ENCODE measurements at places on chromosomes 12 and 14.

DNA sequence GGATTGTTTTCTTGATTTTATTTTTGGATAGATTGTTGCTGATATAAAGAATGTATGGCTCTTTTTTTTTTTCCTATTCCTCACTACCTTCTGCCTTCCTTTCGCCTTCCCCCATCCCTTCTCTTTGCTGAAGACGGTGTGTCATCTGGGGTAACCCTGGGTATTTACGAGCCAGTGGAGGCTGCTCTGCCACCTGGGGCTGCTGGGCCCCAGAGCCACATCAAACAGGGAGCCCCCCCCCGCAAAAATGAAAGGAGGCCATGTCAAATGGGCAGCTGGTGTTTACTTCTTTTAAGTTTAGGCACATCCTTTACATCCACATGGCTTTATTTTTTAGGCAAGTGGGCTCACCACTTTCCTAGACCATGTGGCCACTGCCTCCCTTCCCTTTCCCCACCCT, 25.4 kb downstream of the CHST11 start:
- no peak for DNase-seq

GRCh38 chr14:105467249-105467941, 7.2 kb upstream of the CRIP2 start:
- no peak for DNase-seq

- DNase-seq: no peak
These were observed 4.6 kb downstream of the ZNF384 start for GRCh38 chr12:6684609-6685008.

- no peak for DNase-seq
These were observed at the start of gene DTX3 for GRCh38 chr12:57604454-57604991. DTX3 (plus strand) TSS chr12:57604824; CDS start chr12:57606518, 1,694 bp downstream.

- no peak for DNase-seq
These were observed 19.1 kb downstream of the SIX4 start for GRCh38 chr14:60705100-60705499.

DNA sequence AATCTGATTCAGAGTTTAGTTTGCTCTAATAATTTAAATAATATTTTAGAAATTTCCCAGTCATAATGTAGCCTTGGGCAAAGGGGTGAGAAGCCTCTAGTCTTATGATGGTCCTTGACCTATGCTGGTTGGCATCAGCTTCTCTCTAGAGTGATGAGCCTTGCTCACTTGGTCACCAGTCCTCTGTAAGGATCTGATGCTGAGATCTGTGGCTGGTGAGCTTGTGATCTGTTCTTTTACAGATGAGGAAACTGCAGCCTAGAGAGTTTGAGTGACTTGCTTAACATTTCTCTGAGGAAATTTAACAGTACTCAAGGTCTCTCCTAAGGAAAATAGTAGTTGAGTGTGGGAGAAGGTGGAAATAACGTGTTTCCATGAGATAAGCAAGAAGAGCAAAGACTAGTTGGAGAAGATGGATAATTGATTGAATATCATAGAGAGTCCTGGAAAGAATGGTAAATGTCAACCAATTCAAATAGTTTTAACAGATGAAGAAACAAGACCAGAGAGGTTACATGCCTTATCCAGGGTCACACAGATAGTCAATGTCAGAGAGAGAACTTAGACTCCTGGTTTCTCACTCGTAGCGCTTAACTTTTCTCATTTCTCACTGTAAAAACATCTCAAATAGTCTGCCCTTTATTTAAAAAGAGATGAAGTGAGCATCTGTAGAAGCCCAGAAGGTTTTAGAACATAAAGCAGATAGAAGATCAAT, 89.7 kb upstream of the ETV6 start:
- no peak for DNase-seq

DNA sequence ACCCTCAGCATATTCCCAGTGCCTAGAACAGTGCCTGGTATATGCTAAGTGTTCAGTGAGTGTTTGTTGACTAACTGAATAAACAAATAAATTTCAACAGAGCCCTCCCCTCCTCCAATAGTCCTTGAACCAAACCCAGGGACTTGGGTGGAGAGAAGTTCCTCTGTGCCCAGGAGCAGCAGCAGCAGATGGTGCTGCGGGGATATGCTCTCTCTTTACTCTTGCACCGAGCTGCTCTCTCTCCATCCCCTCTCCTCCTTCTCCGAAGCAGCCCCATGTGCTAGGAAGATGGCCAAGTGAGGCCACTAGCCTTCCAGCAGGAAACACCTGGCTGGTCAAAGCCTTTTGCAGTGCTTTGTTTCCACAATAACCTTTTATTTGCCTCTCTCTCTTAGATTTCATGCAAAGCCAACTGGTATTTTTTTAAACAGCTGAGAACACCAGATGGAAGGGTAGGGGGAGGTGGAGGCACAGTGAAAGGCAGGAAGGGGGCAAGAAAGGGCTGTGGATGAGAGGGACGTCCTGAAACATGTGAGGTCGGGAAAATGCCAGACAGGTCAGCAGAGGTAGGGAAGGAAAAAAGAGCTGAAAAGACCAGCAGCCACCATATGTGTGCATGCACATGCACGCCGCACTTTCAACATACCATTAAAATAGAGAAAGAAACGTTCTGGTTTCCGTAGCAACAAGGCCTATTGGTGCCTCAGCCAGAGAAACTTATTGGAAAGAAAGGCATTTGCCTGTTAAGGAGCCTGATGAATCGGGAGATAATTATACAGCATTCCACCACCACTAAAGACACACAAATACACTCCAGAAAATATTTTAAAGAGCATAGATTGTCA, 78.9 kb downstream of the EMP1 start:
- DNase-seq: peak; percentile 14

GRCh38 chr12:60501124-60501729, 905.4 kb downstream of the SLC16A7 start:
- DNase-seq: no peak

DNA sequence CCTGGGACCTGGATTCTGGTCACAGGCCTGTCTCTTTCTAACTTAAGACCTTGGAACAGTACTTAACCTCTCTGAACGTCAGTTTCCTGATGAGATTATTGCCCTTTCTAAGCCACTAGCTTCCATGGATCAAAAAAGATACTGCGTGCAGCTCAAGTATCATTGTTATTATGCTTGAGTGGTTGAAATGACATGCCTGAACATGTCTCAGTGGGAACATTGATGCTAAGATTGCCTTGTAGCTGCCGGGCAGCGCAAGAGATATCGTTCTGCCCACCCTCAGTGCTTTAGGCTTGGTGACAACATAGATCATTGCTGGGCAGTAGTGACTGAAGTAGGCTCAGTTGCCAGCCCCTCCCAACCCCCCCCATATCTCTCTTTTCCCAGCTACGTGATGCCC, 131.9 kb downstream of the SMOC1 start:
- no peak for DNase-seq

DNA sequence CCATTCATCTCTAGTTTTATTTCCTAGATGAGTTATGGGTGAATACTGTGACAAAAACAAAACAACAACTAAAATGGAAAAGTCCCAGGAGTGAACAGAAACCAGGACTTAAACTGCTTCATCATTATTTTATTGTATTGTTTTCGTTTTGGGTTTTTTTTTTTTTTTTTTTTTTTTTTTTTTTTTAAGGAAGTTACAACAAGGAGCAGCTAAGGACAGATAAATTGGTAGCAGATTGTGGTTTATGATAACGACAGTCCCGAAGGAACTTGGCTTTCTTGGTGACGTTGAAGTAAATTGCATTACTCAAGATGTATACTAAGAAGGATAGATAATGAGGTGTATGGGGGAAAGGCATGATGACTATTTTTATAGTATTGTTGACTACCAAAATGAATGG, 866.3 kb downstream of the NRXN3 start:
- no peak for DNase-seq

- no peak for DNase-seq
These were observed 784.2 kb downstream of the SLC6A15 start for GRCh38 chr12:84128117-84128991.

GRCh38 chr12:19402743-19403431, 36.4 kb upstream of the AEBP2 start:
- DNase-seq: no peak

DNA sequence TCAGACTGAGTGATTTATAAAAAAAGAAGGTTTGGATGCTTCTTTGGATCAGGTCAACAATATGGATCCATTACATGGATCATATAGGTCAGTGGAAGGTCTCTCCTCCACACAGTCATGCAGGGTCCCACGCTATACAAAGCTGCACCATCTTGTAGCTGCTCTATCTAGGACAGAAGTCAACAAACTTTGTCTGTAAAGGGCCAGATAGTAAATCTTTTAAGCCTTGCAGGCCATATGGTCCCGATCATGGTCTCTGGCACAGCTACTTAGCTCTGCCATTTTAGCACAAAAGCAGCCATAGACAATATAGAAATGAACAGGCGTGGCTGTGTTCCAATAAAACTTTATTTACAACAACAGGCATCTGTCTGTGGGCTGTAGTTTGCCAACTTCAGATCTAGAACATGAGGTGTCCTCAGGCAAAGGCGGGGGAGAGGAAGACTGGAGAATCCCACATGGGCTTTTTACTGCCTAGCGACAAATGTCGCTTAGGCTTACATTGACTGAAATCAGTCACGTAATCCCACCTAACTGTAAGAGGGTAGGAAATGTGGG, 36.7 kb downstream of the TMEM233 start:
- no peak for DNase-seq

- no peak for DNase-seq
These were observed 23.8 kb upstream of the SMCO2 start for GRCh38 chr12:27422697-27423096.

DNA sequence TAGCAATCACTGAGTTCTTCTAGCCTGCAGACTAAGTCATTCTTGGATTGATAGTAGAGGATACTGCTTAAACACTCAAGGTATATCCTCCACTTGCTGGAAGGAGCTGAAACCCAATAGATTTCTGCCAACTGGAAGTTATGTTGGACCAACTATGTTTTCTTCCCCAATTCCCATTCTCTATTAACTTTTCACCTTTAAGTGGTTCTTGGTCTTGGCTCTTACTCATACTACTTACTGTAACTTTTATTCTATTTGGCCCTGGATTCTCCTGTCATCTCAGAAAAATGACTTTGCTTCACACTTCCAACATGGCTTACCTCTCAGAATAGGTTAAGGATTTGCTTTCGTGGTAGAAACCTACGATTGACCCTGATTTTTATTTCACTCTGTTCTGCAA, 244.9 kb downstream of the ADAMTS20 start:
- DNase-seq: no peak

GRCh38 chr14:22418631-22419030, 170.4 kb downstream of the DAD1 start:
- DNase-seq: no peak

GRCh38 chr12:47904713-47905709, at the start of gene VDR:
VDR (minus strand) TSS chr12:47904994; CDS start chr12:47879113, 25,881 bp downstream.
- DNase-seq: no peak

GRCh38 chr14:51333901-51334521, 94.0 kb downstream of the TMX1 start:
- no peak for DNase-seq

DNA sequence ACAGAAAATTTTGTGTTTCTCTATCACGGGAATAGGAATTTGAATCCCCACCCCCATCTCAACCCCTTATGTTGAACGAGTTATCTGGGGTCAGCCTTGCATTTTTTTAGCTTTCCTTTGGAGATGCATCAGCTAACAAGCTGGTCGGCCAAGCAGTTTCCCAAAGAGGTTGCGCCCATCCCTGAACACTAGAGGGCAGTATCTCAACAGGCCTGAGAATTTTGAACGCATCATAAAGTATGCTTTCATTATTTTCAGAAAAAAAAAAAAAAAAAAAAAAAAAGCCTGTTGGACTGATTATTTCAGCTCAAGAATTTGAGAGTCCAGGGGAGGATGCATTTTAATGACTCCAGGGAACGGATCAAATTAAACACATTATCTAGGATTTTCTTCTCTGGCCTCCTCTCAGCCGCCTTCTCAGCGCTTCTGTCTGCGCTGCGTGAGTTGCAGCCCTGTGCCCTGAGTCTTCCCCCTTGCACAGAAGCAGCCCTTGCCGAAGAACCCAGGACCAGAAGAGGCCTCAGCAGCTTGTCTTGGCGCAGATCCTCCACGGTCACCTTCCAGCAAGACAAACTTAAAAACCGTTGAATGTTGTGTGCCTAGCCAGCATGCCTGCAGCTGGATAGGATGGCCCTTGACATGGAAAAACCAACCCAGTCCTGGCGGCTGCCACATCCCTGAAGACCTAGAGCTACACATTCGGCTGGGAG, 76.6 kb upstream of the GZMB start:
- no peak for DNase-seq

DNA sequence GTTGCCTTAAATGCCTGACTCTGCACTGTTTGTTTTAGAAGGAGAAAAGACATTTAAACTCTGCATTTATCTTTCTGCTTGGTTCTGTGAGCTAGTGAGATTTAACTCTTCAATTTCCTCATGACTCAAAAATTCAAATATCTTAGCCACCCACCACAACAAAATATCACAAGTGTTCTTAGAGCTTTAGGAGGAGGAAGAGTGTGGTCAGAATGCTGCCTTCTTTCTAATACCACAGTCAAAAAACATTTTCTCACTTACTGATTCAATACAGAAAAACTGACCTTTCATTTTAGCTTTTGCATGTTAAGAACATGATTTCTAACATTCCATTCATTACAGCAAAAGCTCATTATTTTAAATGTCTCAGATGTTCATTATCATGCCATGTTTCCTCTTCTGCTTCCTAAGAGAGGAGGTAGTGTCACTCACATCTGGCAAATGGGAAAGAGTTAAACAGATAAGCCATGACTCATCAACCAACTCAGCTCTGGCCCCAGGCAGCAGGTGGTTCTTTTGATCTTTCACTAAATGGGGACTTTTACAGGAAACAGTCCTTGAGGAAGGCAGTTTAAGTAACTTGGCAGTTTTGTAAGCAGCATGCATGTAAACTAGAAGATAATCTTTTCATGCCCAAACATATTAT, 56.4 kb upstream of the RNU6-8 start:
- no peak for DNase-seq

- no peak for DNase-seq
These were observed 8.3 kb downstream of the KTN1 start for GRCh38 chr14:55588259-55588699.

DNA sequence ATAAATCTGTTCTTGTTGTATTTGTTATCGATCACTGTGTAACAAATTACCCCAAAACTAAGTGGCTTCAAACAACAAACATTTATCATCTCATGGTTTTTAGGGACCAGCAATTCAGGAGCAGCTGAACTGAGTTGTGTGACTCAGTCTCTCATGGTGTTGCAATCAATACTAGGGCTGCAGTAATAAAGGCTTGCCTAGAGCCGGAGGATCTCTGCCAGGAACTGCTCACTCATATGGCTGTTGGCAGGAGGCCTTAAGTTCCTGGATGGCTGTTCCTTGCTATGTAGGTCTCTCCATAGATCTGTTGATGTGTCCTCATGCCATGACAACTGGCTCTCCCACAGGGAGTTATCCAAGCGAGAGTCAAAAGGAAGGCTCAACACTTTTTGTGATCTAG, 3.8 kb upstream of the PSMC6 start:
- DNase-seq: no peak

- DNase-seq: no peak
These were observed 1.5 kb upstream of the CRIP2 start for GRCh38 chr14:105473033-105473676.

DNA sequence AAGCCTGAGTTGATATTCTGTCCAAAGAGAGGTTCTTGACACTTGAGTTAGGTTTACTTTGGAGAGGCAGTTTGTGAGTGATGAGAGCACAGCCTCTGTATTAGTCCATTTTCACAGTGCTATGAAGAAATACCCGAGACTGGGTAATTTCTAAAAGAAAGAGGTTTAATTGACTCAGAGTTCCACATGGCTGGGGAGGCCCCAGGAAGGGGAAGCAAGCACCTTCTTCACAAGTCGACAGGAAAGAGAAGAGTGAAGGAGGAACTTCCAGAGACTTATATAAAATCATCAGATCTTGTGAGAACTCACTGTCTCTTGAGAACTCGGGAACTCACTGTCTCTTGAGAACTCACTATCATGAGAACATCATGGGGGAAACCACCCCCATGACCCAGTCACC, 5.4 kb downstream of the ZC3H14 start:
- no peak for DNase-seq

- peak; percentile 9 for DNase-seq
These were observed 964.2 kb downstream of the NRXN3 start for GRCh38 chr14:79134361-79134760.

Measured in forelimb muscle (tissue), 1 donor.